ENCODE measurements at places on chromosomes 5 and 9.

- no peak for DNase-seq
Observed at GRCh38 chr5:10866913-10867312, 105.9 kb upstream of the DAP start.

DNA sequence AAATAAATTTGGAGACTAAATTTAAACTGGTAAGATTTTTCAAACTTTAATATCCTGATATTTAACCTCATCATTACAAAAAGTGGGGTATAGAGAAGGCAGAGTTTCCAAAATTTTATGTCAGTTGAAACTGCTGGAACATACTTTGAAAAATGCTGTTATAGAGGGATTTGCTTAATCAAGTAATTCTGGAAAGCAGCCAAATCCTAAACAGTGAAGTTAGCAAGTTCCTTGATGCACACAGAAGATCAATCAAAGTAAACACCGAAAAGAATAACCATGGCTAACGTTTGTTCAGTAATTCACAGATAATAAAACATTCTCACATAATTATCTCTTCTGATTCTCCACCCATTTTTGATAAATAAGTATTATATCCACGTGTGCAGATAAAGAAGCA is 8.1 kb upstream of the PRR16 start:
- no peak for DNase-seq

GRCh38 chr5:73814233-73814846 is 188.3 kb downstream of the ARHGEF28 start:
- DNase-seq, result no peak

GRCh38 chr5:73514418-73514817 is 16.2 kb downstream of the BTF3 start:
- DNase-seq, result no peak

DNA sequence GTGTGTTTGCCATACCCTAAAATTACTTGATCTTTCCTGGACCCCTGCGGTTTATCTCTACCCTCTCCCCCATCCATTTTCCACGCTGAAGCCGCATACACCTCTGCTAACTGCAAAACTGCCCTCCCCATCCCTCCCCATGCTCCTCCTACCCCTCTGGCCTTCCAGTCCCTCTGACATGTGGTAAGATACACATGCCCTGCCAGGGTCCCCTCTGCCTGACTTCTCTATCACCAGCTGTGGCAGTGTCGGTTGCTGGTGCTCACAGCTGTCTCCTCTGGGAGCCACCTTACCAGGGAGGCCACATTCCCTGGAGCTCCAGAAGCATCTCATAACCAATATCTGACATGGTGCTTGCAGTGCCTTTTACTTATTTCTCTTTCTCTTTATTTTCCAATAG is 58.9 kb upstream of the COL15A1 start:
- no peak for DNase-seq

GRCh38 chr9:116270546-116270945 is 117.0 kb downstream of the PAPPA start:
- DNase-seq, result no peak

DNA sequence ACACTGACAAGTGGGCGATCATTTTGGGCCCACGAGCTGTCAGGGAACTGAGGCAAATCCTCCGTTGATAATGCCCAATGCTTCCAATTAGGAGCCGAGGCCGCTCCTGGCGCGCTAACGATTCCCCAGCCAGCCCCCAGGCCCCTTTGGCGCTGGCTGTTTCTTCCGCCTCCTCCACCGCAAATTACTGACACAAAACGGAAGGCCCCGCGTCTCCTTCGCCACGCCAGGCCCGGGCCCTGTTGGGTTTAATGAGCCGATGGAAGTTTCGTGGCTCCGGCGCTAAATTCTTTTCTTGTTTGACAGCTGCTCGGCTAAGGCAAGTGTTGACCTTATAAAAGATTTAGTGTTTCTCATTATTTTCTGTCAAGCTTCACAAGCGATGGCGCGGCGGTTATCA is 25.7 kb upstream of the BARHL1 start:
- DNase-seq, result no peak

- no peak for DNase-seq
Observed at GRCh38 chr9:92275541-92275940, 18.0 kb downstream of the IARS1 start.

DNA sequence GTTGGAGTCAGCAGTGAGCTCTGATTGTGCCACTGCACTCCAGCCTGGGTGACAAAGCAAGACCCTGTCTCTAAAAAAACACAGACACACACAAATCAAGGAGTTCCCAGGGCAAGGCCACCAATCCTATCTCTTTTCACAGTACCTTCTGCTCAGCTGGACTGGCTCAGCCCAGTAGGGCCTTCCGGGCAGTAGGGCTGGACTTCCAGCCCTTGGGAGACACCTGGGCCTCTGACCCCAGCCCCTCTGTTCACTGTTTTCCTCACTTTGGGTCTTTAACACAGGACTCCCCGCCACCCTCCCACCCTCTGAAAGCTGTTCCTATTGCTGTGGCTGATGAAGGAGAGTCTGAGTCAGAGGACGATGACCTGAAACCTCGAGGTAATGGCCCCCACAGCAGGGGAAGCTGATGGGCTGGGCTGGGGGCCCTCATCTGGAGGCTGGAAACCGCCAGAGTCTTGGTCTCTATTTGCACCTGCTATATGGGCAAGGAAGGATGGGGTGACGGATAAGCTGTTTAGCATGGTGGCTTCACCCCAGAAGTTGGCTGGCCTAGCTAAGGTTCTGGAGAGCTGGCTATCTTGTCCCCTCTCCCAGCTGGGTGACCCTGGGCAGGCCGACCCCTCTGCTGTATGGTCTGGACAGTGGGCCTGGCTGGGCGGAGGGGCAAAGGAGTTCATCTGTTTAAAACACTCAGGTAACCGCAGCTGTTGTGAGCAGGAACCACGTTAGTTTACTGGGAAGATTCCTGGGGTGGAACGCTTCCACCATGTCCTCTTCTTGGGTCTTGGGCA is 25.6 kb downstream of the USP20 start:
- no peak for DNase-seq

GRCh38 chr5:1130218-1130946 is 18.5 kb upstream of the SLC12A7 start:
- no peak for DNase-seq

- DNase-seq, result no peak
Observed at GRCh38 chr9:136207616-136208015, 2.7 kb upstream of the LHX3 start.

DNA sequence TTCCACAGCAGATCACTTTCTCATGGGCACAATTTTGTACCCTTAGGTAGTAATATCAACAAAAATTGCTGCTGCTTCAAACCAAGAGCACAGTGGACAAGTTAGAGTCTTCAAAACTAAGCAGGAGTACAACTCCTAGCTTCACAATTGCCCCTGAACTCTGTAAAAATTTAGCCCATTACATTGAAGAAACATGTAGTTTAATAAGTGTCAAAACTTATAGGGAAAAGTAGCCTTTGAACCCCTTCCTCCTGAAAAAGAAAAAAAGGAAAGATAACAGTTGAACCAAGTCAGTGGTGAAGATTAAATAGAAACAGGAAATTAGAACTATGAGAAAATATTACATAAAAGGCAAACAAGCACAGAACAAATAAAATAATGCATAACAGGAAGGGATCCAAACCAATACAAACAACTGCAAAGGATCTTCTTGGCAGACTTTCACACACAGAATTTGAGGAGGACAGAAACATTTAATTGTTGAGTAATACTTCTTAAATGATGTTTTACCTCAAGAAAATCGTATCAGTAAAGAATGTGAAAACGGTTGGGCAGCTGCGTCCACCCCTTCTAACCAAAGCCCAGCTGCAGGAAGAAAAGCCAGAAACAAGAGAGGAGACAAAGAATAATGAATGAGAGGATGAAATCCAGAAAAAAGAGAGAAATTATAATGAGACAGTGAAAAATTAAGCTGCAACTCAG is 636.0 kb downstream of the NR2F1-AS1 start:
- no peak for DNase-seq

GRCh38 chr5:107359916-107360234 is 310.9 kb downstream of the EFNA5 start:
- no peak for DNase-seq

GRCh38 chr9:2359891-2360471 is 261.6 kb upstream of the VLDLR start:
- no peak for DNase-seq

GRCh38 chr9:127844821-127845359 is 9.6 kb downstream of the ENG start:
- no peak for DNase-seq

- DNase-seq, result no peak
Observed at GRCh38 chr9:126706698-126707053, 92.9 kb downstream of the LMX1B start.

DNA sequence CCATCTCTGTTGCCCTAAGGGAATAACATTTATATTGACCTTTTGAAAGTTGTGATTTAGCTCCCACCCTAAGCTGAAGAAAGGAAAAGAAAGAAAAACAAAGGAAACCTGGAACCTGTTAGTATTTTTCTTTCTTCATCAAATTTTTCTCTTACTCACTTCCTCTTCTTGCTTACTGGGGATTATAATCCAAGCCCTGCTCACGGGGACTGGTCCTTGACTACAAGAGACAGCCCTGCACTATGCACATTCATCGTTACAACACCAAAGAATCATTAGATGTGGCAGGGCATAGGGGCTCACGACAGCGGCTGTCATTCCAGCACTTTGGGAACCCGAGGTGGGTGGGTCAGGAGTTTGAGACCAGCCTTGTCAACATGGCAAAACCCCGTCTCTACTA is 37.8 kb upstream of the LPAR1 start:
- DNase-seq, result no peak

DNA sequence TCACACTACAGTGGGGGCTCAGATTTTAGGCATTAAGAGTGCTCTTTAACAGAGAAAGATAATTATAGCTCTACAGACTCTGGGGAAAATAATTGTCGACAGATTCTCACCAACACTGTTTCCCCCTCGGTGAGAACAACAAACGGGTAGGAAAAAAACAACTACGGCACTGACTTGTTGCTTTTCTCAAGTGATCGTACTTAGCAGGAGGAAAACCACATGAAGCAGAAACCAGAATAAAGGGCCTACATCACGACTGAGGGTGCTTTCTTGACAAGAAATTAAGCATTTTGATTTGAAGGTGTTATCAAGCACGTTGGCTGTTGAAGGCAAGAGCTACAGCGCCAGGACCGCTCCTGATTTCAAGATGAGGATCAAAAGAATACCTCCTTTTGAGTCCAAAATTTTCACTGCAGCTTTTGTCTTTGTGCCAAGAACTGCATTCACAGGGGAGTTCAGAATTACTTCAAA is 27.2 kb upstream of the CER1 start:
- DNase-seq, result no peak

DNA sequence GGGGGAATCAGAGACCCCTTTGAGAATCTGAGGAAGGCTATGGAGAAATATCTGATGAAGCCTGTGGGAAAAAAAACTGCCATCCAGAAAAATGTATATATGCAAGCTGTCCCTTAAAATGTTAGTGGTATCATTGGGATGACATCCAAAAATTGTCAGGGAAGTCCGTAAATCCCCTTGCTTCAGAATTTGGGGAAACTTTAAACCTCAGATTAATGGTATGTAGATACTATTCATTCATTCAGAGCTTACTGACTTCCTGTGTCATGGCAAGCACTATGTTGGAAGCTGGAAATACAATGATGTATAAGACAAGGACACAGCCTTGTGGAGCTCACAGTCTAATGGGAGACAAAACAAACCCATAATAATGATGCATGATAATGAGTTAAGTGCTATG is 10.9 kb upstream of the MOB3B start:
- DNase-seq, result no peak

DNA sequence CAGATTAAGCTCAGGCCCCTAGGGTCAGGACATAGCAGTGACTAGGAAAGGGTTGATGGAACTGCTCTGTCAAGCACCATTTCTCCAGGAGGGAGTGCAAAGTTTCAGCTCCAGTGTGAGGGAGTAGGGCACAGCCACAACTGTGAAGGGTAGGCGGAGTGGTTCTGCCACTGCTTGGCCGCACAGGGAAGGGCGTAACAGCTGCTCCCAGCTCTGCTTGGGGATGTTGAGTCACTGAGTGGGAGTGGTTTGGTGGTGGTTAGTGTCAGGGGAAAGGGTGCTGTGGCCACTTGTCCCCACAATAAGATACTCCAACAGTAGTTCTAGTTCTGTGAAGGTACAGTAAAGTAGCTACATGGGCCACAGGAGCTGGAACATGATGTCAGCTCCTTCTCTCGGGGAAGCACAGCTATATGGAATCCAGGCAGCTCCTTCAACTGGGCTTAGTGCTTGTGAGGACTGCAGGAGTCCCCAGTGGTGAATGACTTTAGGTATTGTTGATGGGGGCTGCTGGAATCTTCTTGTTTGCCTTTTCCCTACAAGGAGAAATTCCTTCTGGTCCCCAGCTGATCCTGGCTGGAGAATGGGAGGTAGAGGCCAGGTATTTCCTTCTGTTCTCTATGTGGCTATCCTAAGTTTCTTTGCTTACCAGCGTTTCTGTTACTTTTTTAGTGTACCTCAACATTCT is 314.5 kb downstream of the SPATA31D1 start:
- no peak for DNase-seq
